Hepatic stellate cell (primary cell): ENCODE measurements at places on chromosomes 11 and 22.

- DNase-seq = no peak
These were observed 65.4 kb downstream of the GAB2 start for GRCh38 chr11:78351979-78352841.

- DNase-seq = no peak
These were observed 113.8 kb downstream of the NAT10 start for GRCh38 chr11:34219279-34219678.

DNA sequence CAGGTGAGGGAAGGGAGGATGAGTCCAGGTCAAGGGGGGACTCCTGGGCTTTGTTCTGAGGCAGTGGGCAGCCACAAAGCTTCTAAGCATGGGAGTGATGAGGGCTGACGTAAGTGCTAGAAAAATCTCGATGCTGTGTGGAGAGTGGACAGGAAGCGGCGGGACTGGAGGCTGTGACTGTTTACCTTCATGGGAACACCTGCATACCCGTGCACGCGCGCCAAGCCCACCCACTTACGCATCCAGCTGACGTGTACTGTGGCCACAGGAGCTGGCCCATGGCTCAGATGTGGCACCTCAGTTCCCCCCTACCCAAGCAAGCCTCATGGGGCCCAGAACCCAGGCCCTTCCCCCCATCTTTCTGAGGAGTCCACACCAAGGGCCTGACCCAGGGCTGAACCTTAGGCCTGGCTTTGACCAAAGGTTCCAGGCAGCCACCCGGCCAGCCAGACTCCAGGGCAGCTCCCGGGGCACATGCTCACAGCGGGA lies 14.0 kb downstream of the MYRF start:
- DNase-seq = no peak

DNA sequence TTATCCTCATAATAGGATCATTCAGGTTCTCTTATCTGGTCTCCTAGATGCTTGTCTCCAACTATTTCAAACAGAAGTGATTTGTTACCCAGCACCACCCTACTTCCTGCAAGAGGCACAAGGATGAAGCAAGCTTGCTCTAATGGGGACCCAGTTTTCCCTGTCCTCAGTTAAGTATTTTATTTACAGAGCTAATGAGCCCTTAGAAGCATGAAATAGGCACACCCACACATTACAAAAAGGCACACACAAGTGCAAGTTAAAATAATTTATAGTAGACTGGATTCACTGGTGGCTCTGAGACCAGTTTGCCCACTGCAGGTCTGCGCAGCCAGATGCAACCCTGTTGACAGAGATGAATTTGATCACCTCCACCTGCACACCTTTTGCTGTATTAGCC lies 167.5 kb downstream of the KIRREL3 start:
- no peak for DNase-seq

DNA sequence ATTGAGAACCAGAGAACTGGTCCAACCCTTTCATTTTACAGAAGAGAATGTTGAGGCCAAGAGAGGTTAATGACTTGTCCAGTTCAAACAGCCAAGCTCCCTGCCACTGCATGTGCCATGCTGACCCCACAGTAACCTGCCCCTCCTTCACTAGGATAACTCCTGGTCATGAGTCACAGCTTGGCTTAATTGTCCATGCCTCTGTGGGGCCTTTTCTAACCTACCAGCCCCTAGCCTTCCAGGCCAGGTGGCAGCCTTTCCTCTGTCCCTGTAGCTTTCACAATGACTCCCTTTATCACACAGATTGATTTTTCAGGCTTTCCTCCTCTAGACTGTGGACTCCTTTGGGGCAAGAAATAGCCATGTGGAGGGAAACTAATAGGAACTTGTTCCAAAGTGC lies 97.2 kb downstream of the PIWIL4 start:
- no peak for DNase-seq

GRCh38 chr22:49262167-49262566 lies 565.5 kb downstream of the BRD1 start:
- no peak for DNase-seq

DNA sequence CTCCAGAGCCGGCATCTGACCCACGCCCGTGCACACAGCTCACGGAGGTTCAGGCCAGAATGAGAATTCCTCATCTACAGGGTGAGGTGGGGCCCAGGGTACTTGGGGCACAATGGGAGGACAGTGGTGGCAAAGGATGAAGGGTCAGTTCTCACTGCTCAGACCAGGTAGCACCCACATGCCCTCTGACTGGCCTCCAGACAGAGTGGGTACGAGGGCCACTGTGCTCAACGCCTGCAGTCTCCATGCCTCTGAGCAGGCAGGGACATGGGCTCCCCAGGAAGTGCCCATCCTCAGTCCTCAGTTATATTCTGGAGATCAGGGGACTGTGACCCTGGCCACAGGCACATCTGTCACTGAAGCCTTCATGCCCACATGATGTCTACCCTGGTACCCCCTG lies 13.0 kb upstream of the CDC42BPG start:
- DNase-seq = no peak

- no peak for DNase-seq
These were observed 69.3 kb downstream of the SHANK2 start for GRCh38 chr11:71182791-71183677.

GRCh38 chr11:65226103-65226442 lies 35.7 kb upstream of the POLA2 start:
- DNase-seq = no peak

GRCh38 chr11:75429902-75430713 lies 2.9 kb downstream of the KLHL35 start:
- DNase-seq = peak; percentile 80

DNA sequence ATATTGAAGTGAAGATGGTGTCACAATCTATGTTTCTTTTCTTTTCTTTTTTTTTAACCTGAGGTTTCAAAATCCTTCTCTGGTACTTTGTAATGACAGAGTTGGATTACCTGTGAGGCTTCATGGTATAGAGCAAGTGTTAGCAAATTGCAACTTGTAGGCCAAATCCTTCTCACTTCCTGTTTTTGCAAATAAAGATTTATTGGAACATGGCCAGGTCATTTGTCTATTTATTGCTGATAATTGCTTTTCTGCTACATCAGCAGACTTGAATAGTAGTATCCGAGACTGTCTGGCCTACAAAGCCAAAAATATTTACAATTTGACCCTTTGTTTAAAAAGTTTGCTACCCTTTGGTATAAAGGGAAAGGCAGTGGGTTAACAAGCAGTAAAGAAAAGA lies 1059.4 kb upstream of the CCDC90B start:
- DNase-seq = no peak

DNA sequence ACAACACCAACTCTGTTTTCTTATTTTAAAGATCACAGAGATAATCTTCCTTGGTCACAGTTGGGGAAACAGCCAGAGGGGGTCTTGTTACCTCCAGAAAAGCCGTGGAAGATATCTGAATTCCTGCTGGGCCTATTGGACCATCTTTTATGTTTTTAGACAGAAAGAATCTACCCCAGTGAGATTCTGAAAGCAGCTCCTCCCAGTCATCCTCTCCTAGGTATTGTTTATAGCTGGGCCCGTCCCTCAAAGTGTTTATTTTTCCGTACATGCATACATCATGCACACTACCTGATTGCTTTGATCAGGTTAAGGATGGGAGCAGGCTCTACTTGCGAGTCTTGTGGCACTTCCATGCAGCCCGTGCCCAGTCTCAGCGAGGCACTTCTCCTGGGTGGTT lies 742.4 kb downstream of the NTM start:
- no peak for DNase-seq

GRCh38 chr11:127521413-127521812 lies 520.8 kb upstream of the KIRREL3 start:
- no peak for DNase-seq
